ENCODE measurements at places on chromosomes 6 and 20. TPM values are rescaled to one million over a fixed set of nuclear protein-coding genes. Genes with fewer than 3 reads are reported as not detected.

DNA sequence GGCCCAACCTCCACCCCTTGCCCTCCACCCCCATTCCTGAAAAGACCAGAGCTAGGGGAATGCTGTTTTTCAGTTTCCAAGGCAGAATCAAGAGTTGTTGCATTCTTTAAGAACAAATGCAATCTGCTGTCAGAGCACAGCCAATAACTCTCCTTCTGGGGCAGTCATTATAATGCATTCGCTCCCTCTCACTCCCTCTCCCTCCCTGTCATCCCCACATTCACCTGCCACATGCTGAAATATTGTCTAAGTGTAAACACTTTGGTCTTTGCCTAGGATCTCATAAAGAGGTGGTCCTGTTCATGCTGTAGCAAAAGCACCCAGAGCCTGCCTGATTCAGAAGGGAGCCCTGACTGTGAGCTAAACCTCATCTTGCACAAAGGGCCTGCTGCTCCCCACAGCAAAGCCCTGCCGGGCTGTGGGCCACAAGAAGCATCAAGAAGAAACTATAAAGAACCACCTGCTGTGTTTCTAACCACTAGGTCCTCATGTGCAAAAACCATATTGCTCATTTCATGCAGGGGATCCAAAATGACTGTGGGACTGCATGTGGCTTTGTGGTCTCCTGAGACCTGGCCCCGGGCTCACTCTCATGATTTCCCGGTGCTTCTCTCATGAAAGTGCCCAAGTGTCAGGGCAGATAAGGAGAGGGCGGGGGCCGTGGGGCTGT is 85.6 kb downstream of the GPR6 start:
- no peak for DNase-seq

The FKBP5 gene
- 7.0 TPM for total RNA-seq

The OTOR gene
- not detected for total RNA-seq

- DNase-seq, result no peak
Observed at GRCh38 chr20:34863421-34863965, 9.2 kb downstream of the GGT7 start.

The SAPCD1 gene
- total RNA-seq, result not detected
